ENCODE measurements at places on chromosomes 2 and 18.

GRCh38 chr18:36450264-36450663, 152.8 kb downstream of the FHOD3 start:
- no peak for DNase-seq

DNA sequence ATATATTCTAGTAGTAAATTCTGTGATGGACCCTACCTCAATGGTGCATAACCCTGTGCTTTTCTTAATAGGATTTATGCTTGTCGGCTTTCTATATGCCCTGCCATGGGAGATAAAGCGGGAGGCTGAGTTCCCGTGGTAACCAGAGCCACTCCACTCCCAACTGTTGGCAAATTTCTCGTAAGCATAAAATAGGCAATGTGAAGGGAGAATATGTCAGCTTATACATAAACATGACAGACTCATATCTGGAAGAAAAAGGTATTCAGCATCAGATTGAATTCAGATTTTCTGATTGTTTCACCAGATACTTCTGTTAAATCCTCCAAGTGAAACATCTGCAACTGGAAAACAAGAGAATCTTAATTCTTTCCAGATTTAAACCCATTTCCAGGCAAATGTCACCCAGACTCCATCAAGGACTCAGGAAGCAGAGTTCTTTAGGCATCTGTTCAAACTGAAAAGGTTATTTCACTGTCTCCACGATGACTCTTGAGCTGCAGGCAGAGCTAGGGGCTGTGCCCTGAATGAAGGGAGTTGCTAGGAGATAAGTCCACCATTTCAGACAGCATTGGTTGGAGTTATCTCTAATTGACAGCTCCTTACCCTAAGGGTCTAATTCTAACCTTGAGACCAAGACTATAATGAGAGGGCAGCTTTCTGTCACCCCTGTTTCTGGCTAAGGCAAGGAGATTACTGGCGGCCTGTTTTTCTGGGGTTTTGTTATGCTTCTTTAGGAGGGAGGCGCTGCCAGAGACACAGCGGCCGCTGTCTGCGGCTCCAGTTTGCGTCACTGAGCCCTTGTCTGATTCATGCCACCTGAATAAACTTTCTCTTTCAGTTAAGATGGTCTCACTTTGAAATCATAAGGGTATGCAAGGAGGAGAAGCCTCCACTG, 381.3 kb downstream of the SOX11 start:
- DNase-seq, result no peak

GRCh38 chr18:58432050-58432727, 196.7 kb downstream of the ALPK2 start:
- DNase-seq, result no peak

DNA sequence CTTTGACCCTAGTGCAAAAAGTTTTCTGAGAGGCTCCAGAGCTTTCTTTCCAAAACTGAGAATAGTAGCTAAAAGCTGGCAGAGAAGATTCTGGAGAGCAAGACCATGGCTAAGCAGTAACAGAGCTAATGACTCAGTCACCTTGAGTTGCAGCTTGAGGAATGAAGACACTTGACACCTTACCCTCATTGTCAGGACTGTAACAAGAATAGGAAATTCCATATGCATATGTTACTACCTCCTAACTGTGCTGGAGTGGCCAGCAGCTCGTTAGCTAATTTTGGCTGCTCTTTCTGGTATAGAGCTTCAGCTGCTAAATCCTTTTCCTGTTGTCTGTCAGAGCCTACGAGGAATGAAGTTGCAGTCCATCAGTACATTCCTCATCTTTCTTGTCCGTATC, 68.6 kb upstream of the LHCGR start:
- no peak for DNase-seq

GRCh38 chr18:28485918-28486317, 309.0 kb upstream of the CDH2 start:
- no peak for DNase-seq

GRCh38 chr2:107349329-107349728, 463.4 kb upstream of the ST6GAL2 start:
- DNase-seq, result no peak

DNA sequence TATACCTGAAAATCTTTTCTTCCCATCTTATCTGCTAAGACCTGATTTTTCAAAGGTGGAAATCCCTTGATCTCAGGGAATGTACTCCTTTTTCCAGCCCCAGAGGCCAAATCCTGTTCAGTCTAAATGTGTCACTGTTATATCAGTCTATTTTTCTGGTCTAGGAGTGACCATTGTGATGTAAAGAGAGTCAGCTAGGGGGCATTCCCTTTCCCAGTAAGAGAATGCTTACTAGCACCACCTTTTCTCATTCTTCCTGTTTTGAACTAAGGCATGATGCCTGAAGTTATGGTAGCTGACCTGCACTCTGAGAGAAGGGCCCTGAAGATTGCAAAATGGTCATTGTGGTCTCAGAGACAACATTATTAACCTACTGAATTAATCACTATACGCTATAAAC, 124.1 kb upstream of the XIRP2 start:
- no peak for DNase-seq

DNA sequence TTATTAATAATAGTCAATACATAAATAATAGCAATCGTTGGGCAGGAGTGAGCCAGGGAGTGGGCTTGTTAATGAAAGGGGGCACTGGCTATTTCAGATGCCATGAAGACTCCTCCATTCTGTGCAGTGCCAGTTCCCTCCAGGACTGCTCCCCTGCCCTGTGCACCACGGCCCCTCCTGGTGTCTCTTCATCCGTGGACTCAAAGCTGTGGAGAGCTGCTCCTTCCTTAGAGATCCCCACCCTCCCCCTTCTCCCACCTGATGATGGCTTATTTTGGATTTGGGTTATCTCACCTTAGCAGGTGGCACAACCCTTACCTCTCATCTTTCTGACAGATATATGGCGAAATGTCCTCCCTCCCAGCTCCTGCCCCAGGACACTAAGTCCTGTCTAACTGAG, 3.1 kb upstream of the CELF4 start:
- DNase-seq, result no peak

DNA sequence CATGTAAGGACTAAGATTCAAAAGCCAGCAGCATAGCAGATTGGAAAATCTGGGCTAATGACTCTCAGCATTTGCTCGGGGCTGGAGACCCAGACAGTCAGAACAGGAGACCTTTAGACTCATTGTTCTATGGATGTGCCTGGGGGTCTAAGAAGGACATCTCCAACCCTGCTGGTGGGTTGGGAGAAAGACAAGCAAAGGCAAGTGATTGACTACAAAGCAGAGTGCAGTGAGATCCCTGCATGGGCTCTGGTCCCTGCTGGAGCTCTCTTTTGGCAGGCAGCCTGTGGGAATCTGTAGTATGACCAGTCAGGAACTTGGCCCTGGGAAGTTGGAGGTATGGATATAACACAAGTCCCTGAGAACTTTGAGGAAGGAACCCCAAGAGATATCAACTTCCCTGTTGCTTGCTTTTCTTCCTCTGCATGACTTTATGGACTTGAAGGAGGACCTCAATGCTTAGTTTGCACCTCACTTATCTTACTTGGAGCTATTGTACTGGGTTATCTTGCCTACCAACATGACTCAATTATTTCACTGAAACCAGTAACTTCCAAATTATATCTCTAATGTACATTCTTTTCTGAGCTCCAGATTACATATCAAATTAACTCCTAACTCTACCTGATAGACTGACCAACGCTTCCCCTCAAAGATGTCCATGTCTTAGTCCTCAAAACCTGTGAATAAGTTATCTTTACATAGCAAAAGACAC, 236.0 kb downstream of the CYRIA start:
- no peak for DNase-seq

DNA sequence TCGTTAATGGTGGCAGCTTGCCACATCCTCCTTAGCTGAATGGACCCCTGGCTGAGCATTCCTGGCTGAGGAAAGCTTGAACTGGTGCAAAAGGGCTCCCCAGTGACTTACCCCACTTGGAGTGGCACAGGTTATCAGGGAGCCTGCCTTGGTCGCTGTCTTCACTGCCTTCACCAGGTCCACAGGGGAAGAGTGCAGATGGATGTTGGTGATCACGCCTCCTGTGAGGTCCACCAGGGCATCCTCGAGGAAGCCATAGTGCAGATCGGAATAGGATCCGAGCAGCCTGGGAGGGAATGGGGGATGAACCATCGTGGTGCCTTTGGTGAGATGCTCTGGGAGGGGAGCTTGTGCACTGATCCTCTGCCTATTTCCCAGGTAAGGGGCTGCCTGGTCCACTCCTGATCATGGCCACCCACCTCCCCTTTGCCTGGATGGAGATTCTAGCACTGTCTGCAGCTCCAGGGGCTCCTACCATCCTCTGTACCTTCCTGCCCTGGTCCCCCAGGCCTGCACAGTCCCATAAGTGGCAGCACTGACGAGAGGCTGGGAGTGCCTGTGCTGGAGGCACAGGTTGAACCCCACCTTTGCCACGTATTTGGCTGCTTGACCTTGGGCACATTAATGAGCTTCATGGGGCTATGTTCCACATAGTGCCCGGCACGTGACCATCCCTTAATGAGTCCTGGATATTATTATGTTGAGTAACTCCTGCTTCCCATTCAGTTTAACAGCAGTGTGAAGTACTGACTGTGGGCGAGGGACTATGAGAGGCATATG, 43.0 kb downstream of the CAPN13 start:
- DNase-seq, result no peak

GRCh38 chr2:209808521-209808920, 36.9 kb downstream of the UNC80 start:
- DNase-seq, result no peak

DNA sequence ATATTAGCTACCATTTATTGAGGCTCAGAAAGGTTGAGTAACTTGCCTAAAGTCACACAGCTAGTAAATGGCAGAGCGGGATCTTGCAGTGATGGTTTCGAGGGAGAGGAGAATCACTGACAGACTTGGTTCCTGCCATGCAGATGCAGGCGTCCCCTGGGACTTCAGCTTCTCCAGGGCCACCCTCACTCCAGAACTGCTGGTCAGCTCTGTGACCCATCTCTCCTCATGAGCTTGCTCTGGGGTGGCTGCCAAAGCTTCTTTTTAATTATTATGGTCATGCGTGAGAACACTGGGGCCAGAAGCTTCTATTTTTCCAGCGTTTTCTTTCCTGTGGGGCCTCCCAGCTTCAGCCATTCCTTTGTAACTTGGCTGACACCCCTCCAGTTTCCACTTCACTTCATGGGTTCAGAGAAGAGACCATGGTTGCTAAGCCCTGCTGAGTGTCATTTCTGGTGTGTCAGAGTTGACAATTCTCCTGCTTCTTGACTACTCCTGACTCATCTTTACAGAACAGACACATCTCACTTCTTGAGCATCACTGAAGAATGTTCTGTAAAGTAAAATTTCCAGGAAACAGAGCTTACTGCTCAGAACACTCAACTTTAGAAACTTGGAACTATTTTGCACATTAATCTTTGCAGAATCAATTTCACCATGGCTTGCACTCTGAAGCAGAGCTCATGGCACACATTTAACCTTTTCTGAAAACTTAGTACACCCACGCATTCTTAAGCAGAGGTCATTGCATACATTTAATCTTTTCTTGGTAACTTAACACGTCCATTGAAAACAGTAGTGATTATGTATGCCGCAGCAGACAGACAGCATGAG, 70.4 kb downstream of the IL1R2 start:
- no peak for DNase-seq

DNA sequence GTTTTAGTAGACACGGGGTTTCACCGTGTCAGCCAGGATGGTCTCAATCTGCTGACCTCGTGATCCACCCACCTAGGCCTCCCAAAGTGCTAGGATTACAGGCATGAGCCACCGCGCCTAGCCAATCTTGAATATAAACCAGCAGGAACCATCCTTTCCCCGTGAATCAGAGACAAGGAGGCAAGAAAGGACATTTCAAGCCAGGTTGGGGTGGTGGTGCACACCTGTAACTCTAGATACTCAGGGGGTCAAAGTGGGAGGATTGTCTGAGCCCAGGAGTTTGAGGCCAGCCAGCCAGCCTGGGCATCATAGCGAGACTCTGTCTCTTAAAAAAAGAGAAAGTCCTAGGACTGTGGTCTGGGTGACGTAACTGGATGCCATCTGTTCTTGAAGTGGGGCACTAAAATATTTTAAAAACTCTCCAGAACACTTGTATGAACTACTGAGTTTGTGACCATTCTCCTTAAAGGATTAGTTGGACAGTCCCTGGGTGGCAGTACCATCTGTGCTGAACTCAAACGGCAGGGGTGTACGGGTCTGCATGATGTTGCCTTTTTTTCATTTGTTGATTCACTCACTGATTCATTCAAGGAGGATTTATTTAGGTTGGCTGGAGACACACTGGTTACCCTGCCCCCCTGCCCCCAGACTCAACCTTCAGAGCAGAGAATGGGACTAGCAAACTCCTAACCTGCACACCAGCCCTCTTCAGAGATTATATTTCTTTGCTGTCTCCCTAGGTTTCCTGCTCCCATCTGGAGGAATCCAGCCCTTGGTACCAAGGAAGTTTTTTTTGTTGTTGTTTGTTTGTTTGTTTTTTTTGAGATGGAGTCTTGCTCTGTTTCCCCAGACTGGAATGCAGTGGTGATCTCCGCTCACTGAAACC, 2.9 kb upstream of the TLX2 start:
- DNase-seq, result no peak

GRCh38 chr2:229407170-229407569, 136.1 kb upstream of the PID1 start:
- no peak for DNase-seq

DNA sequence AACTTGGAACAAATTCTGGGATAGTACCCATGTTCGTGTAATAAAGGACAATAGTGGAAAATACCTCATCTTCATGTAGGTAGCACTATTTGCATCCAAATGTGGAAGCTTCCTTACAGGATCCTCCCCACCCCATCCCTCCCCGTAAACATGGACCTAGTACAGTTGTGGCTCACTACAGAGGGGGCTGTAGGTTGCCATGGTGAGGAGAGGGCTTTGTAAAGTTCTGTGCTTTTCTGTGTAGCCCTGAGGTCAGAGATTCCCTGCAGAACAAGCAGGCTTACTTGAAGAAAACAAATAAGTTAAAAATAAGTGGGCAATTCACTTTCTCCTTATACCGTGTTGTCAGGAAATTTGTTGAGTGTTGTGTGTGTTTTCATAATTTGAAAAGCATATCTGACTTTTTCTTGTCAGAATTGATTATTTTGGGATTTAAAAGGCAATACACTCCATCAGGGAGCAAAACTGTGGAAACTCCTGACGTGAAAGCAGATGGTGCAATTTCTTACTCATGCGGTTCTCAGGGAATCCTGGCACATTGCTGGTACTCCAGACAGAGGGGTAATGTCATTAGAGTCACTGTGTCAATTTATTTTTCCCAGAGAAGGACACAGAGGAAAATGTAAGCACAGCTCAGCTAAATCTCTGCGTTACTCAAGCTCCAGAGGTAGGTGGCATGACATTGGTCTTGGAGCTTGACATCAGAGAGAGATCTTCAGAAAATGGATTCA, 174.2 kb upstream of the LHCGR start:
- no peak for DNase-seq

- DNase-seq, result no peak
These were observed 13.7 kb downstream of the C1QL2 start for GRCh38 chr2:119144806-119145205.

DNA sequence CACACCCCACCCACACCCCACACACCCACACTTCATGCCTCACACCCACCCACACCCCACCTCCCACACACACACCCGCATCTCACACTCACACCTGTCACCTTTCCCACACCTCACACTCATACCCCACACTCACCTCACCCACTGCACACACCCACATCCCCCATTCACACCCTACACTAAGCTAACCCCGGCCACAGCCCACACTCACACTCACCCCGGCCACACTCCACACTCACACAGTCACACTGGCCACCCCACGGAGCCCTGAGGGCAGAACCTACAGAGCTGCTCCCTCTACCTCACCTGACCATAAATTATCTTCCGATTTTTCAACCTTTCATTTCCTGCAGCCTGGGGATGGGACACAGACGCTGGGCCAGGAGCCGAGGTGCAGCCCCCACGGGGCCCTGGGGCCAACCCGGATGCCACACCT, 241.3 kb downstream of the HDAC4 start:
- no peak for DNase-seq

Measured in activated CD8-positive, alpha-beta memory T cell treated with anti-CD3 and anti-CD28 coated beads for 4 hours (primary cell).